ENCODE measurements at places on chromosomes 5 and 9.
A peak's percentile ranks its signal among the peaks of the same experiment; 100 is the strongest.

GRCh38 chr9:37042421-37042820, 8.4 kb upstream of the PAX5 start:
- DNase-seq, result no peak

- no peak for DNase-seq
Observed at GRCh38 chr5:143601357-143601756, 197.9 kb upstream of the NR3C1 start.

- DNase-seq, result no peak
Observed at GRCh38 chr5:90399251-90399650, 10.3 kb downstream of the CETN3 start.

- peak; percentile 23 for DNase-seq
Observed at GRCh38 chr9:100099722-100100042, 639 bp downstream of the INVS start.
